ENCODE measurements at places on chromosomes 5 and 9.

- no peak for DNase-seq
Observed at GRCh38 chr9:3520564-3520963, 5.2 kb downstream of the RFX3 start.

- no peak for DNase-seq
Observed at GRCh38 chr9:13857521-13857920, 456.4 kb downstream of the NFIB start.

DNA sequence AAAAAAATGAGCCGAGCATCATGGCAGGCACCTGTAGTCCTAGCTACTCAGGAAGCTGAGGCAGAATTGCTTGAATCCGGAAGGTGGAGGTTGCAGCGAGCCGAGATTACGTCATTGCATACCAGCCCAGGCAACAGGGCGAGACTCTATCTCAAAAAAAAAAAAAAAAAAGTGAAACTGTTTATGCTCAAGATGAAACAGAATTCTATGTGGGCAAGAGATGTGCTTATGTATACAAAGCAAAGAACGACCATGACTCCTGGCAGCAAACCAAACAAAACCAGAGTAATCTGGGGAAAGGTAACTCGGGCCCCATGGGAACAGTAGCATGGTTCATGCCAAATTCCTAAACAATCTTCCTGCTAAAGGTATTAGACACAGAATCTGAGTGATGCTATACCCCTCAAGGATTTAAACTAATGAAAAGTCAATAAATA is 32.6 kb upstream of the PLAC8L1 start:
- no peak for DNase-seq

- no peak for DNase-seq
Observed at GRCh38 chr5:91229031-91229727, 153.9 kb downstream of the ARRDC3 start.

- no peak for DNase-seq
Observed at GRCh38 chr9:113910036-113910639, 34.0 kb downstream of the ZNF618 start.

GRCh38 chr9:135357863-135358551 is 121.6 kb upstream of the PPP1R26 start:
- DNase-seq: no peak

DNA sequence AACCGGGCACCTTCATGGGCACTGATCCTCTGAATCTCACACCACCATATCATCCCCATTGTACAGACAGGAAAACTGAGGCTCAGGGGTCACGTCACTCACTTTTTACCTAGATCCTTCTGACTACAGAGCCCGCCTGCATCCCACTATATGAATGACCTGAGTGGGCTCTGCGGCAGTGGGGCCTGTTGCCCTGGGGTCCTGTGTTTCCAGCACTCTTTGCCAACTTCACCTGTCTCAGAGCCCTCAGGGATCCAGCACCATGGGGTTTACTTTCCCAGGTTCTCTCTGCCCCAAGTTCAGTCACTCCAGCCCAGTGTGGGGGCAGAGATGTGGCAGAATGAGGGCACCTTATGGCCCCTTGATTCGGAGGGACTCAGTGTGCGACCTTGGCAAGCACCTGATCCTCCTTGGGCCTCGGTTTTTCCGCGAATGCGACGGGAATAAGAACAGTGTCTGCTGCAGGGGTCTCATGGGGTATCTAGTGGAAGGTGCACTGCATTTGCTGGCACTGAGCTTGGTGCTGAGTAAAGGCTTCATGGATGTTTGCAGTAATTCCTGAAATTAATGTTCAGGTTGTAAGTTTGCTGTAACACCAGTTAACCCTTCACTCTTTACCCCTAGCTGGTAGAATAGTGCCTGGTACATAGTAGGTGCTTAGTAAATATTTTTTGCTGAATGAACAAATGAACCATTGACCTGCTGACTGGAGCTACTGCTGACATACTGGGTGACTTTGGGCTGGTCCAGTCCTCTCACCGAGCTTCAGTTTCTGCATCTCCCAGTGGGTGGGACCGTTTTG is 47.1 kb upstream of the BOD1 start:
- no peak for DNase-seq

- DNase-seq: no peak
Observed at GRCh38 chr5:111779260-111779921, 22.4 kb upstream of the NREP start.

GRCh38 chr5:142807372-142807911 is 37.3 kb downstream of the ARHGAP26 start:
- no peak for DNase-seq

DNA sequence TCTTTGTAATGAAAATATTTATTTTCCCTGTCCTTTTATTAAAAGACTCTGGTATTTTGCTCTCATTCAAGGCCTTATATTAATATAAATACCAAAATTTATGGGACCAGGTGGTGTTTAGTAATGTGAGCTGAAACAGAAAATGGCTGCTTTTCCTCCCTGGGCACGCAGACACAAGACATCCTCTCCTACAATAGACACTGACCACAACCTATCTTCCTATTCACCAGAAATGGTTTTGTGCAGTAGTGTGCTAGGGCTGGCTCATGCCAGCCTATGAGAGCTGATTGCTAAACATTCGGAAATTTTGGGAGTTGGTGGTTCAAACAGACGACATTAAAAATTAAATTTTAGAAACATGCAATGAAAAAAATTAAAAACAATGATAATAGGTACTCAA is 338.2 kb downstream of the BNC2 start:
- no peak for DNase-seq

DNA sequence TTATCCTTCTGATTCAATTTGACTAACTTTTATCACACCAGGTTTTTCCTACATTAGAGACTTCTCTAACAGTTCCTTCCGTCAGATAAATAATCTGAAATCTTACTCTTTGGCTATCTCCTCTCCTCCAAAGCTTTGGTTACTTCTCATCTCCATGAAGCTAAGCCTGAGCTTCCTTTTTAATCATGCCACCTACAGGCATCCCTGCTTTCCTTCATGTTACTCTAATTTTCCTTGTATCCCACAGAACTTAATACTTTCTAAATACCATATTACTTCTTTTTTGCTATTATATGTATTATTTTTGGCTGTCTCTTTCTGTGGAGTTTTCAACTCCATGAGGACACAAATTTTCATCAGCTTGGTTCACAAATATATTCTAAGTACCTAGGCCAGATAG is 49.7 kb downstream of the C9 start:
- no peak for DNase-seq

- no peak for DNase-seq
Observed at GRCh38 chr5:39119404-39120051, 45.3 kb upstream of the RICTOR start.

DNA sequence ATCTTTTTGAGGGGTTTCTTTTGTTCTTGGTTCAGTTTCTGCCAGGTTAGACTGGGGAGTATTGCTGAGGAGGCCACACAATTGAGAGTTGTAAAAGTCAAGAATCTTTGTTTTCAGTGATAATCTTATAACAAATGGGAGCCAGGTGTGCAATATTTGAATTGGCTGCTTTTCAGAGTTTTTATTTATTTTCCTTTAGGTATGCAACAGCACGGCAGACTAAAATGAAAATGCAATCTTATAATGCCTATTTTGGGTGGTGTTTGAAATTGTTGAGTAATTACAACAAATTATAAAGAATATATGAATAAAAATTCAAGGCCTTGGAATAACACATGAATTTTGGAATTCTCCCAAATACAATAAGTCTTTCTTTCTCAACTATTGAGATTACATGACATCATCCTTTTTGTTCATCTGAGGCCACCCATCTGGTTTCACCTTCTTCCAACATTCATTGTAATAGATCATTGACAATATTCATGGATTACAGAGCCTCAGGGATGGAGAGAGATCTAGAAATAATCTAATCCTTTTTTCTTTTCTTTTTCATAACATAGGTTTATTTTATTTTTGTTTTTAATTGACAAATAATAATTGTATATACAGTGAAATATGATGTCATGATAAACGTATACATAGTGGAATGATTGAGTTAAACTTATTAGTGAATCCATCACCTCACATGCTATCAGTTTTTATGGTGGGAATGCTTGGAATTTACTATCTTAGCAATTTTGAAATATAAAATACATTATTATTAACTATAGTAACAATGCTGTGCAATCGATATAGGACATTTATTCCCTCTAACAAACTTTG is 1061.0 kb downstream of the NR2F1-AS1 start:
- DNase-seq: no peak

- DNase-seq: no peak
Observed at GRCh38 chr5:39214912-39215709, 4.3 kb downstream of the FYB1 start.

DNA sequence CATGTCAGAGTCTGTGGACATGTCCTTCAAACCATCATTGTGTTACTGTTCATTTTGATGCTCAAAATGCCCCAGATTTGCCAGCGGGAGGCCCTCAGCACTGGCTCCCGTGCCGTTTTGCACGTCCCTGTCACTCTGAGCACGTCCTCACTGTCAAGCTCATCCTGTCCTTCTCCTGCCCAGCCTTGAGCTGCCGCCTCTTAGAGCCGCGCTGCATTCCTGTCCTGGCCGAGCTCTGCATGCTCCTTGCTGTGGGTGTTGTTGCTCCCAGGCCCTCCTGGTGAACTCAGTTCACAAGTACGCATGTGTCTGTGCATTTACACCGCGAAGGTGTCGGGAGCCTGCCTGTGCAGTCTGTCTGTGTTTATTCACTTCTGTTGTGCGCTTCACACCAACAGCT is 62.2 kb downstream of the WNK2 start:
- no peak for DNase-seq

- DNase-seq: no peak
Observed at GRCh38 chr5:154727361-154727760, 27.8 kb upstream of the LARP1 start.

DNA sequence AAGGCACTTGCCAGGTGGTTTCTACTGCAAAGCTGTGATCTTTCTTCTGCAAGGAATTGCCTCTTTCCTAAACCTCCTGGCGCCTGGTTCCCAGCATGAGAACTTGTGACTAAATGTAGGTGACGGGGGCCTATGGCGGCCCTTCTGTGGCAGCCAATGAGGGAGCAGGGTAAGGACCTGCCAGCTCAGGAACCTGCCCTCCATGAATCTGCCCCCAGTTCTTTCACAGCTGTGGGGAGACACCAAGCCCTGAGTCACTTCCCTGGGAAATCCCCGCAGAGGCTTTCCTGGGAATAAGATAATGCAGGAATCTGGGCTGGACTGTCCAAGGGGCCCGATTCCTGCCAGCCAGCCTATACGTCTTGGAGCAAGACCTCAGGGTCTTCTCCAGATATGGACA is 56.7 kb upstream of the CTNNA1 start:
- DNase-seq: no peak
